Hippocampal formation (tissue), 2 donors: ENCODE measurements at places on chromosomes 12 and 14.

DNA sequence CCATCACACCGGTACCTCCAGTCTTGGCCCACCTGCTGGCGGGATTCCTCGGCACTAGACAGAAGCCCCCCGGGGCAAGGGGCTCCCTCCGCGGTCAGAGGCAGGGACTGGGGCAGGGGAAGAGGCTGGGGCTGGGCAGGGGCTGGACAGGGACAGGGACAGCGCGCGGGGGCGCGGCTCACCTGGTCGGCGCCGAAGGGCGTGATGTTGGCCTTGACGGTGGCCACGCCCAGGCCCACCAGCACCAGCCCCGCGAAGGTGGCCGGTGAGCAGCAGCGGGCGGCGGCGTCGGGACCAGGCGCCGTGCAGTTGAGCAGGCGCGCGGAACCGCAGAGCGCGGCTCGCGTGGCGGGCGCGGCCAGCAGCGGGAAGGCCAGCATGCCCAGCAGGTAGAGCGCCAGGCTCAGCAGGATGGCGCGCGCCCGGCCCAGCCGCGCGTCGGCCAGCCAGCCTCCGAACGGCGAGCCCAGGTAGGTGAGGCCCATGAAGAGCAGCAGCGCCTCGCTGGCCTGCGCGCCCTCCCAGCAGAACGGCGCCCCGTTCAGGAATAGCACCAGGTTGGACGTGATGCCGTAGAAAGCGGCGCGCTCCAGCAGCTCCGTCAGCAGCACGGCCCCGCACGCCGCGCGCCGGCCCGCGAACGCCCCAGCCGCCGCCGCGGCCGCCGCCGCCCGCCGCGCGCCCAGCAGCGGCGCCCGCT lies 392 bp downstream of the SLC15A4 start:
- DNase-seq, result no peak

- no peak for DNase-seq
Observed at GRCh38 chr14:75294649-75295033, 16.0 kb downstream of the FOS start.

DNA sequence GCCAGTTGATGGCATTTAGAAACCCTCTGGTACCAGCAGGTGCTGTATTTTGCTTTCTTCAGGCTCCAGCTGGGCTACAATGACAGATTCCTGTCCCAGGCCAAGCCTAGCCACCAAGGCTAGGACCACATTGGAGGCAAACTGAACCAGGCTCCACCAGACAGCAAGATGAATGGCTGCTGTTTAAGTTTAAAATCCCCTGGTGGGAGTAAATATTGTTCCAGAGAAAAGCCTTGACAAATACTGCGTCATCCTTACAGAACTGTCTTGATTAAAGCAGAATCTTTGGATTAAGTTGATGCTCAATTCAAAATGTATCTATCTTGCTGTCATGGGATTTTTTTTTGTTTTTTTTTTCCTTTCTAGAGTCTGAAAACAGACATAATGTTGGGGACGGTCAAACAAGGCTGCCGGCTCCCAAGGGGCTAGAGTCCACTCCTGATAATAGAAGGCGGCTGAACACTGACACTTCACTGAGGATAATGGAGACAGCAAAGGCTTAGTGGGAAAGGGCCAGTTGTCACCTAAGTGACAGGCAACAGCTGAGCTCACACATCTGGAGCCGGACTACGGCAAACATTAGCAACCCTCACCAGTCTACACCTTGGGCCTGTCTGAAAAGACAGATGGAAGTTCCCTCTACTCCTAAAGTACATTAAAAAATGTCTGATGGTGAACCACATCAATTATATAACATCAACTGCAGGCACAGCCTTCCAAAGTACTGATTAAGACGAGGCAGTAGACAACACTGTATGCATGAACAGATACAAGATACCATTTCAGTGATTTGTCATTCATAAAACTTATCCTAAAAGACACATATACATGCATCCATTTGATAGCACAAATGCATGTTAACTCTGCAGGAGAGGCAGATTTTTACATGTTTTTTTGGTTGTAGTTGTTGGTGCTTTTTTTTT lies 1.7 kb downstream of the PRICKLE1 start:
- no peak for DNase-seq

DNA sequence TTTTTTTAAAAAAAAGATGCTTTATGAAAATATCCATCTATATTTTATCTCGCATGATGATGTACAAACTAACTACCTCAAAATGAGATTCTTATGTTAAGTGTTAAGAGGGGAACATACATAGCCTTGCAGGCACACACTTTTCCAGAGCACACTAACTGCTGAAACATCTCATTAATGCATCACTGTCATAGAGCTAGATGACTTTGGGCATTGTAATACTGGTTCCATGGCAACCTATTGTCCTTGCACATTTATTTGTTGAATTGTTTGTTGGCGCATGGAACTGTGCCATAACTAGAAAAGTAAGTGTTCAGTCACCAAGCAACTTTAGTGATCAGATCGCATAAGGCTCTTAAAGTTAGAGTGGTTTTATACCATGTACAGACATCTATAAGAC lies 348.3 kb downstream of the GALC start:
- no peak for DNase-seq

DNA sequence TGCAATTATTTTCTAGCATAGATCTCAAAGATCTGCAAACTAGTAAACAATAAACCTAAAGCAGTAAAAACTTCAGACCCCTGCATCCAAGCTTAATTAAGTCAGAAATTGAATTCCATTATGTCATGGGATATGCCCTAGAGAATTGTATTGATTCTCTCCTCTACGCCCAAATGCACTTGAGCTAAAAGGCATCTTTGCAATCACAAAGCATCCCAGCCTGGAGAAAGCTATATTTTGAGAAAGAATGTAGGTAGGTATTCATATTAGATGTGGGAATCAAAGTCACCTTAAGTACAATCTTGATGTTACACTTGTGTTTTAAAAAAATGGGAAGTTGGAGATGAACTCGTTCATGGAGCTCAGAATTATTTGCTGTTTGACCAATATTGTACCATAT lies 386.7 kb downstream of the ADAMTS20 start:
- no peak for DNase-seq

DNA sequence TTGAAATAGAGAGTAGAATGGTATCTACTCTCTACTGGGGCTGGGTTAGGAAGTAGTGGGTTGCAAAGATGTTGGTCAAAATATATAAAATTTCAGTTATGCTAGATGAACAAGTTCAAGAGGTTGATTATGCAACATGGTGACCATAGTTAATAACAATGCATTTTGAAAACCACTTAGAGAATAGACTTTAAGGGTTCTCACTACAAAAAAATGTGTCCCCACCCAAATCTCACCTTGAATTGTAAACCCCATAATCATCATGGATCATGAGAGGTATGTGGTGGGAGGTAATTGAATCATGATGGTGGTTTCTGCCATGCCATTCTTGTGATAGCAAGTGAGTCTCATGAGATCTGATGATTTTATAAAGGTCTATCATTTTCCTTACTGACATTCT lies 94.0 kb downstream of the C12orf50 start:
- DNase-seq, result no peak

DNA sequence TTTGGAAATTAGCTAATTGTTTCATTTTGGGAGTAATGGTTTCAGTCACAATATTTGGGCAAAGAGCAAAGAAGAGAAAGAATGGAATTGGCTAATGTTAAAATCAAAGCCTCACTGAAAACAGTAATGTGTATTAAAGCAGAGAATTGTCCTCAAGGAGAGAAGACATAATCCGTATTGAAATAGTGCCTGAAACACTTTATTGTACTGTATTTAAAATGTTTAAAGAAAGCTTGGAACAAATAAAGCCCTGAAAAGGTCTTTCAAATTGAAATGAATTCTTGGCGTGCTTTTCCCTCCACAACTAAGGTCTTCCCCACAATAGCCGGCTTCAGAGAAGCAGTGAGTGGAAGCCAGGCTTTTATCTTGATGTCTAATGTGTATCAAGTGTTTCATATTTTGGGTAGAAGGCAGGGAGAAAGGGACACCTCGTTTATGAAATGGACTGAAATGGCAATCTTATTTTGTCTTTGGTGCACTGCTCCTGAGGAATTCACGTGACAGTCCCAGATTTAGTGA lies 212.9 kb upstream of the CRY1 start:
- no peak for DNase-seq
